ENCODE measurements at places on chromosomes 3 and 15. TPM values are rescaled to one million over a fixed set of nuclear protein-coding genes. Genes with fewer than 3 reads are reported as not detected.

TM4SF1 gene
- total RNA-seq: 12.9 TPM

A4GNT gene
- total RNA-seq: 0.05 TPM

SKOR1 gene
- 0.14 TPM for total RNA-seq

NSUN3 gene
- total RNA-seq: 11.1 TPM

GRCh38 chr3:158768361-158768787, 33.5 kb upstream of the MFSD1 start:
- DNase-seq: no peak
- H3K27me3 ChIP-seq: no peaks in the 10 kb centered on the region
- H3K4me3 ChIP-seq: no peak overlapping the region
- H3K36me3 ChIP-seq: no peaks in the 10 kb centered on the region
- H3K4me1 ChIP-seq: no peaks in the 10 kb centered on the region

GRCh38 chr15:33737687-33738601, 230.4 kb upstream of the CHRM5 start:
- no peaks in the 10 kb centered on the region for H3K4me1 ChIP-seq
- H3K27me3 ChIP-seq: no peaks in the 10 kb centered on the region
- H3K27ac ChIP-seq: no peak overlapping the region
- no peak overlapping the region for H3K4me3 ChIP-seq

- no peak for DNase-seq
- peaks cover 13% of the 10 kb centered on the region for H3K4me1 ChIP-seq
- H3K36me3 ChIP-seq: no peaks in the 10 kb centered on the region
- no peaks in the 10 kb centered on the region for H3K27me3 ChIP-seq
- H3K27ac ChIP-seq: no peak overlapping the region
- no peak overlapping the region for H3K4me3 ChIP-seq
Observed at GRCh38 chr3:108804966-108805365, 17.6 kb upstream of the TRAT1 start.
